ENCODE measurements at places on chromosomes 13 and 19.

DNA sequence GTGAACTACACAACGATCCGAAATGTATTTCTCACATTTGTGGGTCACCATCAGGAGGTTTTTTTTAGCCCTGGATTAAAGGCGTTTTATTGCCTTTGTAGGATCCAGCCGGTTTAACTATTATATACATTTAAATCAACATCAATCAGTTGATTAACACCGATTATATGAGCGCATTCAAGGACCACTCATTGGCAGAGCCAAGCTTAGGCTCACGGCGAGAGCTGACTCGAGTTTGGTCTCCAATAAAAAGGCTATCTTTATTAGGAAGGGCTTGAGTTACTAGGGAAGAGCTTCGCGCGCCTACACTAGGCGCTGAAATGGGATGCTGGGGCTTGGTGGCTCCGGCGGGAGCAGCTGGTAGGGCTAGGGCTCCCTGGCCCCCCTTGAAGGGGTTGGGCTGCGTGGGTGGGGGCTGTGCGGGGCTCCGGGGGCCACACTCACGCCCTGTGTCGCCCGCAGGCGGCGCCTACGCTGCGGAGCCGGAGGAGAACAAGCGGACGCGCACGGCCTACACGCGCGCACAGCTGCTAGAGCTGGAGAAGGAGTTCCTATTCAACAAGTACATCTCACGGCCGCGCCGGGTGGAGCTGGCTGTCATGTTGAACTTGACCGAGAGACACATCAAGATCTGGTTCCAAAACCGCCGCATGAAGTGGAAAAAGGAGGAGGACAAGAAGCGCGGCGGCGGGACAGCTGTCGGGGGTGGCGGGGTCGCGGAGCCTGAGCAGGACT lies 4.2 kb downstream of the PDX1 start:
- no peak for DNase-seq

DNA sequence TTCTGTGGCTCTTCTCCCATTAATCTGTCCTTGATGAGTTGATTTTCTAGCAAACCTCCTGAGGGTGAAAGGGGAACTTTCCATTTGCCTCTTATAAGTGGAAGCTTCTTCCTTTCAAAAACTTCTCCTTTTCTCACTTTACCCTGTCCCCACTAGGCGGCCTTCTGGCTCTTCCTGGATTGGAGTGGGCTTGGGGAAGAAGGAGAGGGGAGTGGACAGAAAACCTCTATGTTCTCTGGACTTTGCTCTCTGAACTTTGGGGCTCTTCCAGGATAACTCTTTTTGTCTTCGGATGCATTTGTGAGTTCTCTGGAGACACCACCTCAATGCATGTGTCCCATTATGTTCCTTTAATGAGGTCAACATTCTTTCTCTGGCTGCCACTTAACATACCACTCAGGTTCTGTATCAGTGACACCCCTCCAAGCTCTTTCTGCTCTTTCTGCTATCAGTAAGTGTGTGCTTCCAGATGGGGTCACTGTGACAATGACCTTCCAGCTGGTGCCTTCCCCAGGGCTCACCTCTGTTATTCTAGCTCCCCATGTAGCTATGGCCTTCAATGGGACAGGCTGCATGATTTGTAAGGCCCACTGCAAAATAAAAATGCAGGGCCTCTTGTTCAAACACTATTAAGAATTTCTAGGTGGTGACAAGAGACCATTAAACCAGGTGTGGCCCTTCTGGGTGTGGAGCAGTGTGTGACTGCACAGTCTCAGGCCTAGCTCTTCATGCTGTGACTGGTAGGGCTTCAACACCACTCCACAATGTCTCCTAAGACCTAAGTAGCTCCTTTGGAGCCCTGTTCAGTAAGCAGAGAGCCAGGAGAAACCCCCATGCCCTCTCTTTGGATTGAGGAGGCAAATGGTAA lies 389.2 kb downstream of the EFNB2 start:
- DNase-seq = no peak

GRCh38 chr13:112781287-112781686 lies 91.4 kb downstream of the ATP11A start:
- no peak for DNase-seq

GRCh38 chr13:84686973-84687372 lies 804.7 kb upstream of the SLITRK1 start:
- DNase-seq = no peak

DNA sequence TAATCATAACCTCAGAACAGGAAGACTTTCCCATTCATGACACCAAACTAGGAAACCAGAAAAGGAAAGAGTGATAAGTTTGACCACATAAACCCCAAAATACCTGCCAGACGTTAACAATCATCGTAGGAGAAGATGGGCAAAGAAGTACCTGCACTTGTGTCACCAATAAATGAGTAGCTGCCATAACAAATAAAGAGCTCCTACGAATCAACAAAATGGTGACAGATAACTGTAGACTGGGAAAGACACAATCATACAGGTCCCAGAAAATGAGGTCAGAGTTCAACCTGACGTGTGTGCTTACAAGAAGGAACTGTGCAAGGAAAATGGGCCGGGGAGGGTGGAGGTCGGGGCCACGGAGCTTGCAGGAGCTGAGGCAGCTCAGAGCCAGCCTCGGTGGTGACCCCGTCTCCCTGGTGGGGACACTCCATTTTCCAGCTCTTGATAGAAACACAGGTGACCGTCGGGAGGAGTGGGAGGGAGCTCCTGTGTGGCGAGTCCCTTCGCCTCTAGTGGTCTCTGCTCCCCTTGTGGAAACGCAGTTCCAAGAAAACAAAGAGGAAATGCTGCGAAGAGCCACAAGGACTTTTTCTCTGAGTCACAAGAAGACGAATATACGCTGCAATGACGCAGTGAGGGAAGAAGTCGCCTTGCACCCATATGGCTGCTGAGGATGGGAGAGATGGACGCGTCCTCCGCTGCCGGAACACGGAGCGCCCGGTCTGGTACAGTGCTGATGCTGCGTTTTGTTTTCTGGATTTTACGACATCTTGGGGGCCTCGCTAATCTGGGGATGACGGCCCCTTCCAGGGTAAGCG lies 9.5 kb downstream of the PIP5K1C start:
- no peak for DNase-seq
